Left colon (tissue), 2 donors: ENCODE measurements at places on chromosomes 4 and X.

- no peak for DNase-seq
These were observed 178.3 kb downstream of the TMA16 start for GRCh38 chr4:163672751-163673150.

GRCh38 chr4:71709961-71710360, 73.9 kb downstream of the GC start:
- DNase-seq, result no peak

- no peak for DNase-seq
These were observed 149.4 kb upstream of the CHRDL1 start for GRCh38 chrX:110944751-110945675.

- peak; percentile 34 for DNase-seq
These were observed 16.1 kb upstream of the USO1 start for GRCh38 chr4:75708218-75708691.

DNA sequence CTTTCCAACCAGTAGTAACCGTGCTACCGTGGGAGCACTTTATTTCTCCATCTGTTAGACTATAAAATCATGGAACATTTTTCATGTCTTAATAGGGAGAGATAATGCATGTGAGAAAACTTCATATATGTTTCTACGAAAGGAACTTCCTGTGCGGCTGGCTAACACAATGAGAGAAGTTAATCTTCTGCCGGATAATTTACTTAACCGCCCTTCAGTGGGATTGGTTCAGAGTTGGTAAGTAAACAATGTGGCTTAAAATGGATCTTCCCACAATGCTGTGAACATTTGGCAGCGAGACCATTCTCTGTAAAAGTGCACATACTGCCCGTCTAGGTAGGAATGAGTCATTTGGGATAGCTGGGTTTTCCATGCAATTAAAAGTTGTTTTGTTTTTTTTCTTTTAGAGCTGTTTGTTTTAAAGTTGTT, 29.6 kb downstream of the PDK3 start:
- no peak for DNase-seq

DNA sequence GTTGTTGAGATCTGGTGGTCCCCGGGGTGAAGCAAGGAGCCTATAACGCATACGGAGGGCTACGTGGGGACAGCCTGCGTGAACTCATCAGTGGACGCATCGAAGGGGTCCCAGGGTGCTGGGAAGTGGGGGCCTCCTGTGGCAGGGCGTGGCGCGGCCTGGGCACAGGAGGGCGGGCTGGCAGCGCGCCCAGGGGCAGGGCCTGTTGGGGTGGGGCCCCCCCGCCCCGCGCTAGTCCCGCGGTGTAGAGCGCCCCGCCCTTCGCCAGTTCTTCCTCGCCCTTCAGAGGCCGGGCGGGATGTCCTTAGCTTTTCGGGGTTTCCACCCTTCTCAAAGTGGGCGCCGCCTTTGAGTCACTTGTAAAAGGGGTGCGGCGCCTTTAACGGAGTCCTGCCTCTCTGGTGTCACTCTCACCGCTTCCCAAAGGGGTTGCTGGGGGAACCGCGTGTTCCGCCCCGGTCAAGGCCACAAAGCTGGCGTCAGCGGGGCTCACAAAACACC, 632 bp downstream of the PLP2 start:
- DNase-seq, result peak; percentile 87

DNA sequence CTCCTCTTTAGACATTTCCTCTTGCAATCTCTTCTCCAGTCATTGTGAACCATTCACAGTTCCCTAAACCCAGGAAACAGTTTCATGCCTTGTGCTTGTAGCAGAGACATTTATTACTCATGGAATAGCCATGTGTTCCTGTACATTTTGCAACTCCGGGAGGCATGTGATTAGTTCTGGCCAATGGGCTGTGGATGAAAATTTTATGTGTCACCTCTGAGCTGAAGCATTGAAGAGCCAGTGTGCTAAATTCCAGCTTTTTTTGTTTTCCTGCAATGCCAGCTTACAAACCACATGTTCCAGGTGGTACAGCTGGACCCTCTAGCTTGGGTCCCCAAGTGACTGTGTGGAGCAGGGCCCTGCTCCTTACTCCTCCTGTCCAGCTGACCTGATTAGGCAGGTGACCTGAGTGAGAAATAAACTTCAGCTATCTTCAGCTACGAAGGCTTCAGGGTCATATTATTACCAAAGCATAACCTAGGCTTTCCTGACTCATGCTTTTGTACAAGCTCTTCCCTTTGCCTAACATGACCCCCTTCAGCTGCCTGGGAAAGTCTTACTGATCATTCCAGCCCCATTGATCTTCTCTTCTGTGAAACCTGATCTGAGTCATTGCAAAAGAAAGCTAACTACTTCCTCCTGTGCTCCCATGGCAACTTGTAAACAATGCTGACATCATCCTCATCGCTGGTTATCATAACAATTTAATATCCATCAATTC, 200.4 kb downstream of the PTTG2 start:
- peak; percentile 53 for DNase-seq

- DNase-seq, result no peak
These were observed 828.9 kb downstream of the GLUD2 start for GRCh38 chrX:121876305-121876704.

DNA sequence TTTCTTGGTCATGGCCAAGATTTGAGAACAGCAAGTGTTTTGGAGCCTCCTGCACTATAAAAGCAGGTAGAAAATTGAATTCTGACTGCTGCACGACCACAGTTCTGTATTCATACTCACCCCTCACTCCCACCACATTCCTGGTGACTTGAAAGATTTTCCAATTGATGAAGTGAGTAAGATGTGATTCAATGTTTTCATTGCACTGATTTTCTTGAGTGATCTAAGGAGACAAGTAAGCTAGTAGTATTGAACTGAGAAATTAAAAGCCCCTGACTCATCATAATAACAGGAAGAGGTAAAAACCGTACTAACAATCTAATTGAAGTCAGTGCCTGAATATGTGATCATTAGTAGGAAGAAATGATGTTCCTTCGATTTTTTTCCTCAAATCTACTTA, 6.1 kb upstream of the SEC24D start:
- DNase-seq, result no peak

- no peak for DNase-seq
These were observed 240.2 kb downstream of the RAPGEF2 start for GRCh38 chr4:159343116-159343515.

GRCh38 chrX:17359500-17359899, 15.5 kb upstream of the NHS start:
- no peak for DNase-seq

- no peak for DNase-seq
These were observed 991.4 kb downstream of the ARAP2 start for GRCh38 chr4:35252866-35253265.

DNA sequence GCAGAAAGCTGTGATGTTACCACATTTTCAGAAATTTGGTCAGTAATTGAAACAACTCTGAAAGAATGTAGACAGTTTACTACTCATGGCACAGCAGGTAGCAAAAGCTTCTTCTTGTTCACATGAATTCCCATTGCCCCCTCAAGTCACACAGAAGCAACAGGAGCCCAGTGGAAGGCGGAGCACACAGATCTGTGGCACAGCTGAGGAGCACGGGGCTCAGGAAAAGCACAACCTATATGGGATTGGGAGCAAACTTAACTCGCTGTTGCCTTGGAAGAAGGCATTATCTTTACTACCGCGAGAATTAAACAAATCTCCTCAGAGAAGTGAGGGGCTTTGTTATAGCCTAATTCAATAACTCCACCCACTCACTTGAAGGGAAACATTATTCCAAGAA, 358.5 kb downstream of the SPOCK3 start:
- DNase-seq, result no peak

GRCh38 chr4:133323670-133324069, 174.6 kb downstream of the PCDH10 start:
- DNase-seq, result no peak

GRCh38 chr4:21512353-21512752, 436.2 kb downstream of the KCNIP4 start:
- DNase-seq, result no peak

DNA sequence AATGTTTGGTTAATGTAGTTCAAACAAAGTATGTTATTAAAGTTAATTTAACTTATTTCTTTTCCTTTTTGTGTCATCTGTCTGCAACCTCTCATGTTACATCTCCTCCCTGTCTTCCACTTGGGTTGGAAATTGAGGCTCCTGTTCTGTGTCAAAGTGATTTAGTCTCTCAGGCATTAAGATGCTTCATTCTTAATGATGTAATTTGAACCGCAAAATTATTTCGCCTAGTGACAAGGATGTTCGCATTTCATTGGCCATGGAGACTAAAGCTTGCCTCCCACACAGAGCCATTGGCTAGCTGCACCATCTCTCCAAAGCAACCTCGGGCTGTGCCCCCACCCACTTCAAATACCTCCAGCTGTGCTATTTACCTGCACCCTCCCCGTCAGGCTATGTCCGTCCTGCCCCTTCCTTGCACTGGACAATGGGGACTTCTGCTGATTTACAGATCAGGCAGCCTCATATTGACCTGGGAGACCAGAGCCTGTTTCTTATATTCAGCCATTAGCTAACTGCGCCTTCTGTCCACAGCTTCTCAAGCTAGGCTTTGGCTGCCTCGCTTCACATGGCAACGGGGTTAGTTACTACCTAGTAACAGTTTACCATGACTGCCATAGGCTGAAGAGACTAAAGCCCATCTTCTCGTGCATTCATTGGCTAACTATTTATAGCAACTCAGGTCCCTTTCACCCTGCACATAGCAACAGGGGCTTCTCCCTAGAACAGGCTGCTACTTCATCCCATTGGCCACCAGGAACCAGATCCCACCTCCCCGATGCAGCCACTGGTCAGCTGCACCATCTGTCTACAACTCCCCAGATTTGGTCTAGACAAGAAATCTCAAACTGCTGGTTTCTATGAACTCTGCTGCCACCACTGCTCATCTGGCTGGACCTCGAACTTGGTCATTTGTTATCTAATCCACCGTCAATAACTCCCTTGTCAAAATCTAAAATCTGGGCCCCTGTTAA, 8.6 kb upstream of the ZNF157 start:
- DNase-seq, result peak; percentile 34

GRCh38 chr4:90112715-90113114, 14.5 kb upstream of the CCSER1 start:
- no peak for DNase-seq

GRCh38 chr4:82753725-82754410, 44.7 kb downstream of the SCD5 start:
- DNase-seq, result peak; percentile 9

- no peak for DNase-seq
These were observed 2637.4 kb downstream of the ARAP2 start for GRCh38 chr4:33606951-33607350.

GRCh38 chr4:120290553-120290952, 223.9 kb upstream of the MAD2L1 start:
- DNase-seq, result no peak

GRCh38 chr4:80312124-80312523, 23.4 kb upstream of the CFAP299 start:
- no peak for DNase-seq

DNA sequence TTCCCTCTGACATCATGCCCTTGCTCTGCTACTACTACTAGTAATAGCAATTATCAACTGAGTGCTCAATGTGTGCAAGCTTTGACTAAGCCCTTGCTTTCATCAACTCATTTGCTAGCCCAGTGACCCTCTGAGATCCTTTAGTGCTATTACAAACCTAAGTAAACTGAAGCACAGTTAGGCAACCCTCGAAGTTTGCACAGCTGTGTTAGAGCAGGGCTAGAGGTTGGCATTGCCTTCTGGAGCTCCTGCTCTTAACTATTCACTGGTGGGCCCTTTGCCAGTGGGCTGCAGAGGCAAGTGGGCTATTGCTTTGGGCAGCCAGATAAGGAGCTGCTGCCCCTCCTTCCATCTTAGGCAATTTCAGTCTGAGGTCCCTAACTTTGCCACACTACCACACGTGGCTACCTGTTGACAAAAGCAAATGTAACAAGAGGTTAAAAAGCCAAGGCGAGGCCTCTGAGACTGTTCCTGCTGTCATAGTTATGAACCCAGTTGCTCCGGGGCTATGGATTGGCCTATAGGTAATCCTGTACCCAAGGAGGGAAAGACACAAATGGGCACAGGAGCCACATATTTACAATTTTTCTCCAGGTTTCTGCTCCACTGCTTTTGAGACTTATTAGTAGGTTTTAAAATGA, 41.5 kb upstream of the ANKRD50 start:
- no peak for DNase-seq

DNA sequence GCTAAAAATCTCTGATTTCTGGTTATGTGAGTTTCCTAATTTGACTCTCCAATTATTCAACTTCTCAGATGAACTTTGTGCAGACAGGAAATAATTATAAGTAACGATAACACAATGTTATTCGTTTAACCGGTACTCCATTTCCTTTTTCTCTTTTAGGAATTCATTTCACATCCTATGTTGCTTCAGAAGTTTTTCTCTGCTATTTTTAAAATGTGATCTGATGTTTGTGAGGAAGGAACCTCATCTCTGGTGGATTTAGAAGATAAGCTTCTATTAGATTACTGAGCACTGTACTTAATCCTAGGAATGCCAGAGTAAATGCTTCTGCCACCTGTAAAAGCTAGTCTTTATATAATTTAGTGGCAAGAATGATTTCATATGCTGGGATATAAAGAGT, 116.0 kb upstream of the ETNPPL start:
- DNase-seq, result no peak

- peak; percentile 66 for DNase-seq
These were observed 14.5 kb upstream of the TXLNG start for GRCh38 chrX:16771483-16772398.

- no peak for DNase-seq
These were observed 57.6 kb downstream of the UGT2B11 start for GRCh38 chr4:69156913-69157312.

DNA sequence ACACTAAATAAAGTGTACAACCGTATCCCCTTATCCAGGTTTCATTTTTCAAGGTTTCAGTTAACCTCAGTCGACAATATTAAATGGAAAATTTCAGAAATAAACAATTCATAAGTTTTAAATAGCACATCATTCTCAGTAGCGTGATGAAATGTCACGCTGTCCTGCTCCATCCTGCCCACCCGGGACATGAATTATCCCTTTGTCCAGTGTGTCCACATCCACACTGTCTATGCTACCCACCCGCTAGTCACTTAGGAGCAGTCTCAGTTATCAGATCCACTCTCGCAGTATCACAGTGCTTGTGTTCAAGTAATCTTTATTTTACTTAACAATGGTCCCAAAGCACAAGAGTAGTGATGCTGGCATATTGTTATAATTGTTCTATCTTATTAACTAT, 54.7 kb downstream of the FRYL start:
- no peak for DNase-seq

DNA sequence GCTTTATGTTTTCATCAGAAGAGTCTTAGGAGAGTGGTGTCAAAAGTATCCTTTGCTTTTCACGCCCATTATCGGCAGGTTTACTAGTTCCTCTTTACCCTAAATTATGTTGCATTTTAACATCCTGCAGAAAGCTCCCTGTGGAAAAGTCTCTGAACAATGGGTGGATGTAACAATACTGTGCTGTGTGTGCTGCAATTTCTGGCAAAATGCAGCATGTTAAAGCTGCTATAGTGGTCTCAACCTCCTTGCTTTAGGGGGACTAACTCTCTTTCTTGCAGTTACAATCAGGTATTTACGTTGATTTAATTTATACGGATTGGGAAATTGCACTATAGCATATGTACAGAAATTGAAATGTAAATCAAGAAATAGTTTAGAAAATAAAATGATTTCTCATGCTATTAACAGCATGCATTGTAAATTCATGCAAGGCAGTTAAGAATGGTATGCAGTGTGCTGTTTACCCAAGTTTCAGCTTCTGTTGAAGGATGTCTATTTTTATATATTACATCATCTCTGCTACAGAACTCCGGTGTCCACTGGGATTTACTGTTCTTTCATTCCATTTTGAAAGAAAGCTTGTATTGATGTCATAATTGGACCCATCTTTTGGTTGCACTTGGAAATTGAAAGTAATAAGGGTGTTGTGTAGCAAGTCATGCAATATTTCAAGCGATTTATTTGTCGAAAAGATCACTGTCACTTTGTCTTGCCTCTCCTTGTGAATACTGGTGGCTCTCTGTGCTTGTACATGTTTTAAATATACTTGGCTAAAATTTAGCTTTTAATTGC, 145.7 kb downstream of the RAPGEF2 start:
- no peak for DNase-seq
